ENCODE measurements at places on chromosomes 7 and 10.

GRCh38 chr7:25765110-25765655 is 386.8 kb upstream of the NFE2L3 start:
- DNase-seq, result no peak

DNA sequence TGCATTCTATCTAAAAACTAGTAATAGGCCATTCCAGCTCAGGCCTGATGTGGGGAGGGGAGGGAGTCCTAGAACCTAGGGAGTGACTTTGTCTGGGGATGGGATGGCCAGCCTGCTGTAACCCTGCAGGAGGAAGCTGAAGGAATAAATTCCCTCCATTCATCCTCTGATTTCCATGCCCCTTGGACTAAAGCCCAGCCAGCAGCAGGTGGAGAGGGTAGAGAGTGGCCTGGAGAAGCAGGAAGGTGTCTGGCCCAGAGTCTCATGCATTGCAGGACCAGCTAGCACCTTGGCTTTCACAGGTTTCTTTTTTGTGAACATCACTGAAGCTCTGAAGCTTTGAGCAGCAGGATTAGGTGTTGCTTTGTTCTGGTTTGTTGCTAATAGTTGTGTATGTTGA is 32.8 kb upstream of the CDH23 start:
- no peak for DNase-seq

DNA sequence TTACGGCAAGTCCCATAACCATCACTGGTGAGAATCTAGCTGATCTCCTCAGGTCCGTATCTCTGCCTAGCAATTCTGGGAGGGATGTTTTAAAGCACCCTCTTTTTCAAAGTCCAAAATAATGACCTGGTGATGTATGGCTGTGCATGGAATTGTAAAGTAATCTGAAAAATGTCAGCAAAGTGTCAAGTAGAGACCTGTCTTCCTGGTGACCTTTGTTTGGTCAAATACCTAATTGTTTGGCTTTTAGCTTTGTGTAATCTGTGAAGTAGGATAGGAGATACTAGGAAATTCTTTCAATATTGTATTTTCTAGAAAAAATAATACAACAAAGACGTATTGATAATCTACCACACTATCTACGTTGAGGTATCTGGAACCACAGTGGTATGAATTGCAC is 51.0 kb downstream of the ABCB5 start:
- no peak for DNase-seq

DNA sequence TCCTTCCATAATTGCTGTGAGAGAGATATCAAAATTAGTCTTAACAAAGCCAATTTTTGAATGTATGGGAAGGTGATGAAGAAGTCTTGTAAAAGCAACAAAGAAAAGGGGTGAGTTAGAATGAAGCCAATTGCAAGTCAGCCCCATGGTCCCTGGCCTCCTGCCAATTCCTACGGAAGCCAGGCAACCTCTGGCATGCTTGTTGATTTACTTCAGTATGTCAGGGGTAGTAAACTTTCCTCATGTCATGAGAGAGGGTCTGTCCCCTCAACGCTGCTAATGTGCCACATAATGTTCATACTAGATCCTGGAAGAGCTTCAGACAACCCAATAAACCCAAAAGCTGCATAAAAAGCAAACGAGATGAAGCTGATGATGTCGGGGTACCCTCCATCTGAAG is 159.1 kb upstream of the YAE1 start:
- DNase-seq, result no peak

GRCh38 chr7:35487402-35487801 is 207.5 kb downstream of the HERPUD2 start:
- DNase-seq, result no peak

DNA sequence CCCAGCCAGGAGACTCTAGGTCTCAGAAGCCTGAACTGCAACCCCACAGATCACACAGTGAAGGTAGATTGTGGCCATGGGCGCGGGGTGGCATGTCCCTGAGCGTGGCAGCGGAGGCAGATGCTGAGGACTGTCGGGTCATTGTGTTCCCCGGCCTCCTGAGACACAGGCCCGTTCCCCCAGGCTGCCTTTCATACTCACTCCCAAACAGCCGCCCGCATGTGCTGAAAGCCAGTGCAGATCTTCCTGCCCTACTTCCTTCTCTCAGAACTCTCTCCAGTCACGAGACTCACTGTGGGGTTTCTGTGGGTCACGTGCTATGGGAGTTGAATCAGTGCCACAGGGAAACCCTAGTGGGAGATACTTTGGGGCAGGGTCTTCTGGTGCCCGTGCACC is 48.0 kb downstream of the ZNF467 start:
- DNase-seq, result no peak

GRCh38 chr10:33071857-33072256 is 113.8 kb upstream of the ITGB1 start:
- DNase-seq, result no peak

- no peak for DNase-seq
Measured at GRCh38 chr7:157044147-157044687, 33.8 kb upstream of the MNX1 start.

DNA sequence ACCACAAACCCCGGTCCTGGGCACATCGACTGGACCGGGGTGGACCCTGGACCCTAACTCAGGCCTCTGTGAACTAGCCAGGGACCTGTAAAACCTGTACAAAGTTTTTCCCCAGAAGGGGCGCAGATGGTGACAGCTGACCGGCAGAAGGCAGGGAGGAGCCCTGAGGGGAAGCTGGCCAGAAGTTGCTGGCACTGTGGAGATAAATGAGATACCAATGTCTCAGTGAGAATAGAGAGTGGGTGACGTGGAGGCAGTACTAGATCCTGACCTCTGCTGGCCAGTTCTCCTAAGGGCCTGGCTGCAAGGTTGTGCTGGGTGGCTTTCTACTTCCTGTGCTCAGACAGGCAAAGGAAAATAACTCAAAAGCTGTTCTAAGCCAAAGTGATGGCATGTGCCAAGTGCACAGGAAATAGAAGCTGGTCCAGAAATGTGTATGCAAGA is 10.6 kb upstream of the TSPAN14 start:
- DNase-seq, result no peak
